RPMI8226 (cell line): ENCODE measurements at places on chromosomes 12 and 14.

GRCh38 chr14:106551265-106551664 is 1024.9 kb downstream of the TMEM121 start:
- no peak for DNase-seq

DNA sequence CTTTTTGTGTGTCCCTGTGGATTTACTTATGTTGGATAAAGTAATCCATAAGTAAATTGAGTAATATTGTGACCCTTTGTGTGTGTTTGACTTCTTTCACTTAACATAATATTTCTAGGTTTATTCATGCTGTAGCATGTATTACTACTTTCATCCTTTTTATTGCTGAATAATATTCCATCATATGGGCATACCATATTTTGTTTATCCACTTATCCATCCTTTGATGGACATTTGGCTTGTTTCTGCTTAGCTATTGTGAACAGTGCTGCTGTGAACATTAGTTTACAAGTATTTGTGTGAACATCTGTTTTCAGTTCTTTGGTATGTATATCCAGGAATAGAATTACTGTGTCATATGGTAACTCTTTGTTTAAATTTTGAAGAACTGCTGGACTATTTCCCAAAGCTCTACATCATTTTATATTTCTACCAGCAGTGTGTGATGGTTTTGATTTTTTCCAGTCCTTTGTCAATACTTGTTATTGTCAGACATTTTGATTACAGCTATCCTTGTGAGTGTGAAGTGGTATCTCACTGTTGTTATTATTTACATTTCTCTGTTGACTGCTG is 25.2 kb downstream of the G2E3 start:
- DNase-seq: no peak

DNA sequence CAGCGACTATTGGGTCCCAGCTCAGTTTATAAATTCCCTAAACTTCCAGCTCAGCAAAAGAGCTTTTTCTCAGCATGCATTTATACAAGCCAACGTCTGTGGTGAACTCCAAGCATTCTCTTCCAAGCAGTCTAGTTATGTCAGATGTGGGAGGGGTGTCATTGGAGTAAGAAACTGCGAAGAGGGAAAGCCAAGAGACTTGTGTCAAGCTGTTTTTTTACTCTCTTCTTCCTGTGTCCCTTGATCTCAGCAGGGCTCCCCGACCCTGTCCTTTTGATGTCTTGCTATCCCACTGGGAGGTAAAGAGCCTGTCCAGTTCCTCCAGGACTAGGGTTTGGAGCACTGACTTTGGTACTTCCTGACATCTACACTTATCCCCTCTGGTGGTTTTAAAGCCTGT is 69.0 kb downstream of the PPM1H start:
- DNase-seq: no peak

DNA sequence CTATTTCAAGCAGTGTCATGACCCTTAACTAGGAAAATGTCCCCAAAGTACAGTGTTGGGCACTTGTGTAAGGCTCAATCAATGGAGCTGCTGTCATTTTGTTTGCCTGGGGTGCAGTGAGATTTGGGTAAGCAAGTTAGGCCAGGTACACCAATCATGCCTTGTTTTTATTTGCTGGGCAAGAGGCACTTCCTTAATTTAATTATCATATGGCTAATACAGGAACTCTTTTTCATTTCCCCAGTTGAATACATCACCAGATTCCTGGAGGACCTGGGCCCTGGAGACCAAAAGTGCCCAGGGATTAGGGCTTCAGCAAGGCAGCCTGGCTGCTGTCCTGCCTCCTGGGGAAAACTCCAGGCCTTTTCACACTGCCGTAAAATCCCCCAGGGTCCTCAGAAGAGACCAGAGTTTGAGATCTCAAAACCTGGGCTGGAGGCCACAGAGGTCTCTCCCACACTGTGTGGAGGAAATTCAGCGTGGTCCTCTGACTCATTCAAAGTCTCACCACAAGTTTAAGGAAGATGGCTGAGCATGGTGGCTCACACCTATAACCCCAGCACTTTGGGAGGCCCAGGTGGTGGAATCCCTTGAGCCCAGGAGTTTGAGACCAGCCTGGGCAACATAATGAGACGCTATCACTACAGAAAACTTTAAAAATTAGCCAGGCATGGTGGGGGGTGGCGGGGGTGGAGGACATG is 28.4 kb upstream of the FOXN3 start:
- no peak for DNase-seq

DNA sequence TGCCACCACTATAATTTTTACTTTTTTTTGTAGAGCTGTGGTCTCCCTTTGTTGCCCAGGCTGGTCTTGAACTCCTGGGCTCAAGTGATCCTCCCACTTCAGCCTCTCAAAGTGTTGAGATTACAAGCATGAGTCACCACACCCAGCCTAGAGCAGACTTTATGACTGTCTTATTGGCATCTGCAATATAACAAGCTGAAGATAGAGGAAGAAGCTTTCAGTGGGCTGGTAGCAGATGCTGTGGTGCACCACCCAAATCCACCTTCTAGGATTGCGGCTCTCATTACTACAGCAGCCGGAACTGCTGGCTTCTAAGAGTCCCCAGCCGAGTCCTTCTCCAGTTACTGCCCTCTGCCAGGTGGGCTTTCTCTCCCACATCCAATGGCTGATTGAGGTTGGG is 7.6 kb upstream of the STK38L start:
- DNase-seq: no peak

DNA sequence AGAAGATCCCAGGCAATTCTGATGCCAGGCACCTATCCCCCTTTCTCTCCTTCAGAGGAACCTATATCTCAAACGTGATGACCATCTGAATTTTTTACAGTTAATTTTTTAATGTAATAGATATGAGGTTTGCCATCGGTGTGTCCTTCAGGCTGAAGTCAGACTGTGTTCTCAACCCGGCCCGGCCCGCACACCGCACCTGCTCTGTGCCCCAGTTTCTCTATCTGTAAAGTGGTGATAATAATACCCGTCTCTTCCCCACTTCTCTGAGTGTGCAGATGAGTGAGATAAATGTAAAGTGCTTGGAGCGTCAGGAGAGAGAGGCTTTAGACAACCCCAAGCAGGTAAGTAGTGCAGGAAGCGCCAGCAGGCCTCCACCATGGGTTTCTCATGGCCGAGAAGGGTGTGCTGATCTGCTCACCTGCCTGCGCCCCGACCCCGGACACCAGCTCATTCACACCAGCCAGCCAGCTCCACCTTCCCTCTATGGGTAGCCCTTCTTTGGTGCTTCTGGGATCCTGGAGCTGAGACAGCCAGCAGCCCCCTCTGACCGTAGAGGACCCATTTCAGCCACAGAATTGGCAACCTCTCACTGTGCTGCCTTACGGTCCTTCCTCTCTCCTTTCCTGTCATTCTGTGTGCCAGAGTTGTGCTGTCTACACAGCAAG is 80.0 kb downstream of the ZFP36L1 start:
- DNase-seq: no peak

DNA sequence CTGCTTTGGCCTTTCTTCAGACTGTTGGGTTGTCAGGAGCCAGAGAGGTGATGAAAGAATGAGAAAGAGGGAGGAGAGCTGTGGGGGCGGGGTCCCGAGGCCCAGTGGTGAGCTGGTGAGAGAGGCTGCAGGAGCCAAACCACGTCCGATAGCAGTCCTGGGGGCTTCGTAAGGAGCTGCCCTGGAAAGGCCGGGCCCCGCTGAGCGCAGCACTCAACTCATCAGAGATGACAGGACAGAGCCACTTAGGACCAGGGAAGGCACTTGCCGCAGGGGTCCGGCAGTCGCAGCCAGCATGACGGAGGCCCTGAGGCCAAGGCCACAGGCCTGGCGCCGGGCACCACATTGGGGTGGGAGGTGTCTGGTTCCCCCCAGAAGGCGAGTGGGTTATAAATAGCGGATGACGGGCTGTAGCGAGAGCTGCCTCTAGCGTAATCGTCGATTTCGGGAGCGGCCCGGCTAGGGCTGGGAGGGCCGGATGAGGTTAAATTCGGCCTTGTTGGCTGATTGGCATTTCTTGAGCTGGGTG is 179.0 kb downstream of the TSPAN9 start:
- DNase-seq: no peak

- no peak for DNase-seq
Measured at GRCh38 chr14:24334431-24335291, at the start of gene ADCY4. Gene ADCY4 (minus strand): TSS chr14:24335071. CDS start chr14:24334652, 419 bp downstream.

GRCh38 chr12:85509081-85509856 is 229.2 kb downstream of the ALX1 start:
- DNase-seq: no peak

GRCh38 chr14:74267588-74267987 is 28.3 kb downstream of the VSX2 start:
- DNase-seq: no peak

GRCh38 chr14:58465421-58465820 is 37.9 kb downstream of the KIAA0586 start:
- DNase-seq: no peak

- no peak for DNase-seq
Measured at GRCh38 chr12:78864403-78864869, at the start of gene SYT1. Gene SYT1 (plus strand): TSS chr12:78864774.

GRCh38 chr12:55673638-55674037 is 34.1 kb downstream of the ITGA7 start:
- peak; percentile 75 for DNase-seq

DNA sequence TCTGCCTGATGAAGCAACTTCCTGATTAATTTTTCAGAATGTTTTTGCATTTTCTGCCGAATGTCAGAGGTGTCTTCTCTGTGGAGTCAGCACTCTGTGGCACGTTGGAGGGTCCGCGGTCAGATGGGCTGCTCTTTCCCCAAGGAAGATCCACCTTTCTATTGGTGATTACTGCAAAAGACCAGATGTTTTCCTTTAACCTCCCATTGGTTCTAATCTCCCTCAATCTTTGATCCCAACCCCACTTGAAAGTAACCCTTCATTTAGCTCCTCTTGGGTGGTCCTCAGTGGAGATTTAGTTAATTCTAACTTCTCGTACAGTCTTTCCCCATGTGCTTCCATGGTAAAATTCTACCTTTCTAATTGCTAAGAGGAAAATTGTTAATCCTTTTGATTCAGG is 397.7 kb upstream of the DDHD1 start:
- no peak for DNase-seq

GRCh38 chr12:128844031-128844635 is 9.1 kb upstream of the GLT1D1 start:
- peak; percentile 5 for DNase-seq

DNA sequence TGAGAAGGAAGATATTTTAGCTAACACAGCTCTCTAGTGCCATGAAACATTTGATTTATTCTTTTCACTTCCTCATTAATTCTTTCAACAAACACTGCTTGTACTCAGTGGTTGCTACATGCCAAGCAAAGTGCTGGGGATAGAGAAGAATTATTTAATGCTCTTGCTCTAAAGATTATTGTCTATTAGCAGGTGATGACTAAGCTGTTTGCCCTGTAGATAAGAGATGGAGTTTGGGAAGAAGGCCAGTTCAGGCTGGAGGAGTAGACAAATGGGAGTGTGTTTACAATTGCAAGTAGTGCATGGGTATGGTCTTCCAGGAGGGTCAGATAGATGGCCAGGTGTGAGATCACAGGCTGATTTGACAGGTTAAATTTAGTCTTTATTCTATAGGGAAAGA is 99.8 kb upstream of the SEL1L start:
- DNase-seq: no peak

- DNase-seq: no peak
Measured at GRCh38 chr14:62673014-62673755, 372.1 kb downstream of the KCNH5 start.

DNA sequence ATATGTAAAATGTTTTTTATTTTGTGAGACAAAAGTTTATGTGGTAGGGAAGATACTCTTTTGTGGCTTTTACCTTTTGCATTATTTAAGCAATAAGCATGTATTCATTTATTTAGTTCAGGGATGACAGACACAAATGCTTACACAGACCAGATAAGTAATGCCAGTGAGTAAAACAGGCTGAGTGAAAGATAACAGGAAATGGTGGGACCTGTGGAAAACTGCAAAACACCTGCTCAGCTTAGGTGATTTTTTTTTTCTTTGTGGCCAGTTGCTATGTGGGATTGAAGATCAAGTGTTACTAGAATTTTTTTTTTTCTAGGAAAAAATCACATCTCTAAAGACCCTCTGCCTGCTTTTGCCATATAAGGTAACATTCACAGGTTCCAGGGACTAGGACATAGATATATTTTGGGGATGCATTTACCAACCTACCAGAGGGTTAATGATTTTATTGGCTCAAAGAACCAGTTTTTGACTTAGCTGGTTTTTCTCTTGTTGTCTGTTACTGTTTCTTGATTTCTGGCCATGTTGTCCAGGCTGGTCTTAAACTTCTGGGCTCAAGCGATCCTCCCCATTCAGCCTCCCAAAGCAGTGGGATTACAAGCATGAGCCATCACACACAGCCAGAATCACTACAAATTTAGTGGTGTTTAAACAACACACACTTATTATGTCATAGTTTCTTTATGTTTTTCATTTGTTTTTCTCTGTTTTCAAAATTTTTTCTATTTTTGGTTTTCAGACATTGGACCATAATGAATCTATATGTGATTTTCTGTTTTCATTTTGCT is 9.8 kb downstream of the PSMA6 start:
- no peak for DNase-seq

DNA sequence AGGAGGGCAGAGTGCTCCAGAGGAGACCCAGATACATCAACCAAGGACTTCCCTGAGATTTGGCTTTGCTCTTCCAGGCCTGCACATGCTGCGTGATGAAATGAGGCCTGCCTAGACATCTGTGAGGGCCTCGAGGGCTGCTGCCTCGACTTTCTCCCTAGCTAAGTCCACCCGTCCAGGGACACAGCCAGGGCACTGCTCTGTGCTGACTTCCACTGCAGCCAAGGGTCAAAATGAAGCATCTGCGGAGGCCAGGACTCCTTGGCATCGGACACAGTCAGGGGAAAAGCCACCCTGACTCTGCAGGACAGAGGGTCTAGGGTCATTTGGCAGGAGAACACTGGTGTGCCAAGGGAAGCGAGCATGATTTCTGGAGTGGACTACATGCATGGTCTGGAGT is 10.7 kb downstream of the SLC25A47 start:
- no peak for DNase-seq

- DNase-seq: no peak
Measured at GRCh38 chr14:96554315-96554910, 52.2 kb downstream of the PAPOLA start.

DNA sequence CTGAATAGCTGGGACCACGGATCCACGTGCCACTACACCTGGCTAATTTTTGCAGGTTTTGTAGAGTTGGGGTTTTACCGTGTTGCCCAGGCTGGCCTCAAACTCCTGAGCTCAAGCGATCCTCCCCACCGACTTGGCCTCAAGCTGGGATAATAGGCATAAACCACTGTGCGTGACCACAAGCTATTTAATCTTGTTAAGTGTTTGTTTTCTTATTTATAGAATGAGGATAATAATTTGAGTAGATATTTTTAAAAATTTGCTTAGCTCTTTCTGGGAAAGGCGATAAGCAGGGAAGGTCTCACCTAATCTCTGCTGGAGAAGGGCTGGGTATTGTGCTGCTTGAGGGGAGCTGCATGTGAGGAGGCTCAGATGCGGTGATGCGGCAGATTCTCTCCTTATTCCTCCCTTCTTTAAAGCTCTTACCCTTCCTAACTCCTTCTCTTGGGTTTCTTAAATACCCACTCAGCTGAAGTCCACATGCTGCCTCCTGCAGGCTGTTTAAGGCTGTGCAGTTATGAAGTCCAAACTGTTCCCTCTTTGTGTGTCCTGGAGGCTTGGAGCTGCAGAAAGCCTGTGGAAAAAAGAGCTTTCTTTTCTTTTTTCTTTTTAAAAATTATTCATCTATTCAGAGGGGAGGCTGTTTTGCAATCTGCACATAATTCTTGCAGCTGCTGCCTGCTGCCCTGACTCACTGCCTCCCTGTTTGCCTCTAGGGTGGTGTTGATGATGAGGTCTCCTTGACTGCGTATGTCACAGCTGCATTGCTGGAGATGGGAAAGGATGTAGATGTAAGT is 37.9 kb downstream of the A2ML1 start:
- peak; percentile 26 for DNase-seq
